ENCODE measurements at places on chromosomes 16 and 17.

GRCh38 chr16:87570938-87571867 lies 31.1 kb upstream of the JPH3 start:
- no peak for DNase-seq

- no peak for DNase-seq
These were observed 6.2 kb upstream of the CCL18 start for GRCh38 chr17:36057911-36058310.

DNA sequence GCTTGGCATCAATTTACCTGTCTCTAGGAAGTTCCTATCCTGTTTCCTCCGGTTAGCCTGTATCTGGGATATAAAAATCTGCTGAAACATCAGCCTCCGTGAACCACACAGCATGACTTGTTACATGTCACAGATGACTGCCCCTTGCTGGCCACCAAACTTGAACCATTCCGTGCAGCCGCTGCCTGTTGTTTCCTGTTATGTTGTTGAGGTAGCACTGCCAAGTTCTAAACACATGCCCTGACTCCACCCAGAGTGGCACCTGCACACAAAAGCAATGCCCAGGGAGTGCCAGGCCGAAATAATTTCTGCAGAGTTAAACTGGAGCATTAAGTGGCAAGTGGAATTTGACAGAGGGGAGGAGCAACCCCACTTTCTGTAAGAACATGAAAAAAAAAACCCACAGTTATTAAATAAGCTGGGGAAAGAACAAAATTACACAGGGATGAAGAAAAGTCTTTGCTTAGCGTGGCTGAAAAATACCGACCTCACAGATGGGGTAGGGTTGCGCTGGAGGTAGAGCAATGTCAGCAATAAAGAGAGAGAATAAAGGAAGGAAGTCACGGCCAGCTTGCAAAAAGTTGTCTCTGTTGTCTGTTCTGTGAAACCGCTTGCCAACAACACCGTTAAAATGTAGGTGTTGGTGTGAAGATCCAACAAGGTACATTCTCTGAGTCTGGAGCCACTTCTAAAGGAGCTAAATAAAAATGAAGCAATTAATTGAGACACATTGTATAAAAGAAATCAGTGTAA lies 174.6 kb upstream of the CDH13 start:
- DNase-seq: no peak

DNA sequence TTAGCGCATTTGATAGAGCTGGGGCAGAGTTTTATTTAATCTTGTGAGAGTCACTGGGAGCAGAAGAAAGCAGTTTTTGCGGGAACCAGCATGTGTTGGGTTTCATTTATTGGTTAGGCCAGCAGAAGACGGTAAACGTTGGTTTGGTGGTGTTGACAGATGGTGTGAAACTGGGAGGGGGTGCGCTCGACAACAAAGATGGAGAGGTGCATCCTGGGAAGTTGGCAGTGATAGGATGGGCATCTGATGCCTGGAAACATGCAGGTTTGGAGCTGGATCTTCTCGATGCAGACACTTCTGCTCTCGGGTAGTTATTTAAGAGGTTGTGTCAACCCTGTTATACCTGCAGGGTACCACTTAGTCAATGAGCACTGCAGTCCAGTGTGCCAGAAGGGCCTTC lies 24.9 kb upstream of the CLEC18A start:
- no peak for DNase-seq

GRCh38 chr16:66256919-66257318 lies 109.6 kb upstream of the CDH5 start:
- no peak for DNase-seq

GRCh38 chr17:76083536-76084182 lies 4.7 kb downstream of the ZACN start:
- no peak for DNase-seq

GRCh38 chr17:17198281-17198680 lies 7.9 kb downstream of the PLD6 start:
- DNase-seq: no peak

DNA sequence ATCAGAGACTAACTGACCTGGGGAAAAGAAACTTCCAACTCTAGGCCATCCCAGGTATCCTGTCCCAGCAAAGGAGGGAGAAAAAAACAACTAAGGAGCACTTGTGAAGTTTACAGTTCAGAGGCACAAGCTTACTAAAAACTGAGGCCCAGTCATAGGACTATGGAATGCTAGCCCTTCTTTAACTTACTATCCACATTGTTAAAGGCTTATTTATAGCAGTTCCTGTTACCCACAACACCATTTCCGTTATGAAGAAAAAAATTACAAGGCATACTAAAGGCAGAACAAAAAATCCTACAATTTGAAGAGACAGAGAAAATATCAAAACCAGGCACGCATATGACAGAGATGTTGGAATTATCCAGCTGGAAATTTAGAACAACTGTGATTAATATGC lies 159.1 kb downstream of the CDH11 start:
- no peak for DNase-seq

DNA sequence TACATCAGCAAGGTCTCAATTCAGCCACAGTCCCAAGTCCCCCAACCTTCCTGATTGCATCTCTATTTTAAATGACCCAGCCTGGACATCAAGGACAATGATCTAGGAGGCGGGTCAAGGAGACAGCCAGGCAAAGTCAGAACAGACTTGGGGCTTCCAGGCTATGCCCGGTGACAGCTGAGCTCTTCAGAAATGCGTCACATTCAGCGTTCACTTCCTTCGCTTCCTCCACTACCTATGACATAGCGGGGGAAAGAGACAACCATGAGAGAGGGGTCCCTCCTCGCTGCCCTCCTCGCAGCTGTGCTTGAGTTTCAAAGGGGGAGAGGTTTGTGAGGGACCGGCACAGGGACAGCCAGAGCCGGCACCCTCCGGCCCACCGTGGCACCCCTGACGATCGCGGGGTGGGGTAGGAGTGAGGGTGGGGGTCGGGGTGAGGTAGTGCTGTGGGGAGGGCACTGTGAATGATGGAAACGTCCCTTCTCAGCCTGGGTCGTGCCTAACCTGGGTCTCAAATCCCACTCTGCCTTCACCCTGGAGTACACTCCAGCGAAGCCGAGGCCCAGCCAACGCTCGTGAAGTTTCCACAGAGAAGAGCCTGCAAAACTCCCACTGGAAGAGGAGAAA lies 12.3 kb upstream of the LGALS3BP start:
- no peak for DNase-seq

GRCh38 chr17:29215174-29215573 lies 31.5 kb upstream of the CRYBA1 start:
- DNase-seq: no peak

GRCh38 chr16:66131156-66131807 lies 235.2 kb upstream of the CDH5 start:
- DNase-seq: no peak

- DNase-seq: no peak
These were observed 11.8 kb downstream of the SREBF1 start for GRCh38 chr17:17824783-17825614.

- DNase-seq: no peak
These were observed 2.4 kb upstream of the ITGAX start for GRCh38 chr16:31352376-31353115.

DNA sequence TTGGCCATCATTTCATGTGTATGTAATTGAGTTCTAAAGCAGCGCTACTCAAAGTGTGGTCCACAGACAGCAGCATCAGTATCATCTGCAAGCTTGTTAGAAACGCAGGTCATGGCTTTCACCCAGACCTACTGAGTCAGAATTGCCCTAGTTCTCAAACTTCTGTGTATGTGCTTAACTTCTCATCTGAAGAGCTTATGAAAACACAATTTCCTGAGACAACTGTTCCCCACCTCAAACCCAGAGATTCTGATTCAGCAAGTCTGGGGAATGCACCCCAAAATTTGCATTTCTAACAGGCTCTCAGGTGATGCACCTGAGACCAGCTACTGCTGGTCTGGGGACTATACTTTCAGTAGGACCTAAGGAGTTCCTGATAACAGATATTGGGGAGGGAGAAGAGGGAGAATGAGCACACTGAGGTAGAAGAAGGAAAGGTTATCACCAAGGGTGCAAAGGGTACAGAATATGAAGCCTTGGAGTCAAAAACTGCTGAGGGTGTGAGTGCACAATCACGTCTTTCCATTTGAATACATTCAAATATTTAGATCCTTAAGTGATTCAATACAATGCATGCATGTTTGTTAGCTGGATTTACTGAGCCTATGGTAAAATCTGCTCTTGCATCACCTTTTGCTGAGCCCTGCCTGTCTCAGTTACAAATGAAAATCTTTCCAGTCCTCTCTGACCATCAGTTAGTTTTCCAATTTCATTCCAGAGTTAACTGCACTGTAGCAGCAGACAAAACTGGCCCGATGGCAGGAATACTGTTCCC lies 29.2 kb upstream of the SKAP1 start:
- no peak for DNase-seq

GRCh38 chr17:82334622-82335394 lies 1.2 kb upstream of the SECTM1 start:
- DNase-seq: no peak

DNA sequence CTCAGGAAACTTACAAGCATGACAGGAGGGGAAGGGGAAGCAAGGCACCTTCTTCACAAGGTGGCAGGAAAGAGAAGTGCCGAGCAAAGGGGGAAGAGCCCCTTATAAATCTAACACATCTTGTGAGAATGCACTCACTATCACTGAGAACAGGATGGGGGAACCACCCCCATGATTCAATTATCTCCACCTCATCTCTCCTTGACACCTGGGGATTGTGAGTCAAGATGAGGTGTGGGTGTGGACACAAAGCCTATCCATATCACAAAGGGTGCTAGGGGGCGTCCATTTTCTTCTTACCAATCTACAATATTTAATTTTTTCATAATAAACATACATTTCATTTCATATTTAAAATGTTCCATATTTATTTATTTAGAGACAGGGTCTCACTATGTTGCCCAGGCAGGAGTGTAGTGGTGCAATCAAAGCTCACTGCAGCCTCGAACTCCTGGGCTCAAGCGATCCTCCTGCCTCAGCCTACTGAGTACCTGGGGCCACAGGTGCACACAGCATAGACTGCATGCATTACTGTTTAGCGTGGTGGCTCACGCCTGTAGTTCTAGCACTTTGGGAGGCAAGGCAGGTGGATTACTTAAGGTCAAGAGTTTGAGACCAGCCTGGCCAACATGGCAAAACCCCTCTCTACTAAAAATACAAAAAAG lies 26.5 kb upstream of the FAAP100 start:
- no peak for DNase-seq

DNA sequence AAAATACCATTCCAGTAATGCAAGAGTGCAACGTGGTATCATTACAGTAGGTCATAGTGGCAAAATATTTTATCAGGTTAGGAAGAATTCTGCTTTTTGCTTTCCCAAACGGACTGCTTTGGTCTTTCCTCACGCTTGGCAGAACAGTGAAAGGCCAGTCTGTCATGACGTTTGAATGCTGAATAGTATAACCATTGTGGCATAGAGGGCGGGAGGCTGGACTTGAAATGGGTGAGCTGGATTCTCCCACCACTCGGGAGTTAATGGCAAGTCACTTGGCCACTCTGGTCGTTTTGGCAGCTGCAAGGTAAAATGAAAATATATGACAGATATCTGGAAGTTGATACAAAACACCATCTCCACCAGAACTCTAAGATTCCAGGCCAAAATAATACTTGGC lies 391.2 kb downstream of the MAF start:
- no peak for DNase-seq

DNA sequence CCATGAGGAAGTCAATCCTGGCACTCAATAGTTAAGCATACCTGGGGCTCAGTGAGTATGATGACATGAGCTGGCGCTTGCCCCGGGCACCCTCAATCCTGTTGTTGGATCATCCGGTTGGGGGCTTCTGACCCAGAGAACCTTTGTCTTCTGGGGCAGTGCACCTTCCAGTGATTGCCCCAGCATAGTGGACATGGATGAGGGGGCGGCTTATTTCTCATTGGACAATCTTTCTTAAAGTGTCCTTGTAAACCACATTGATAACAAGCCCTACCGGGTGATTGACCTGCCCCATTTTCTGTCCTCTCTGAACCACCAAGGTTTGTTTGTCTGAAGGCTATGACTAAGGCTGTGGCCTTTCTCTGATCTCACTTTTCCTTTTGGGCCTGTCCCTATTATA lies 18.2 kb downstream of the IGSF6 start:
- no peak for DNase-seq

DNA sequence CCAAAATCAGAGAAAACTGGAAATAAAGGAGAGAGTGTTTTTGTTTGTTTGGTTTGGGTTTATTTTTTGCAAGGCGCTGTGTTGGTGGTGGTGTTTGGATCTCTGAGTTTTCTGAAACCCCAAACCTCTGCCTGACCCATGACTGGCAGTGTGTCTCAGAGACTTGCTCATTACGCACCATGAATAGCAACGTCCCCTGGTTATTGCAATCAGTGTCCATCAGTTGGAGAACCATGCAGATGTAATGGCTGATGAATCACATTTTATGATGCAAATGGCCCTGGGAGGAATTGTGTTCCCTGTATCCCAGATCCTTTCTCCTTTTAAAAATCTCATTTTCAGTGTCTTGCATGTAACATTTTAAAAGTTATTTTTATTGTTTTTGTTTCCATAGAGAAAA lies 362.8 kb downstream of the PMP22 start:
- DNase-seq: no peak

DNA sequence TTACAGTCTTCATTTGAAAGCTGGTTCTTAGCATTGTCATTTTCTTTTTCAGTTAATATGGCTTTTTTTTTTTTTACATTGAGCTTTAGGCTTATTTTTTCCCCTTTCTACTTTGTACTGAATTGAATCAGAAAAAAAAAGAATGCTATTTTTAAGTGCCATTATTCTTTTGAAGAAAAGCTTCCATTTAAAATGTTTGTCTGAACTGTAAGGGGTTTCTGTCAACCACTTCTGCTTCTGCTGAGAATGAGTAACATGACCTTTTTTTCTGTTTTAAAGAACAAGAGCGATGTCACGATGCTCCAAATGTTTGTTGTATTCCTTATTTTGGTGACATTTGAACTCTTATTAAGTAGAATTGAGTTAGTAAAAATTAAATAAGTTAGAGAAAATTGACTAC lies 50.0 kb downstream of the MRTFB start:
- DNase-seq: no peak

- no peak for DNase-seq
These were observed 48.0 kb downstream of the N4BP1 start for GRCh38 chr16:48561960-48562393.

All from NCI-H1092 (cell line).